ENCODE measurements at places on chromosomes 16 and 17.
A peak's percentile ranks its signal among the peaks of the same experiment; 100 is the strongest.

DNA sequence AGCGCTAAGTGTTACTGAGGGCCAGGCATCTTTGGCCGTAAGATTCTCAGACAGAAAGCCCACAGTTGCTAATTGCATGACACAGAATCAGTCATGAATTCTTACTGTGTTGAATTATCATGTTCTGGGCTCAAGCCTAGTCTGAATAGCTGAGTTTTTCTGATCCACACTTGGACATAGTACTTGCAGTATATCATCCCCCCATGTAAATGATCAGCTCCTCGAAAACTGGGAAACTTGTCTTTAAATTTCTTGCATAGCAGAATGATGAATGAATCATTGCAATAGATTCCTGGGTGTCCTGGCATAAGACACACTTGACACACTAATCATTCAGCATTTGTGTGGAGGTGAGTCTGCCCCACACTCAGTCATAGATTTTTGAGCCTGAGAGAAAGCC, 2.2 kb downstream of the MLYCD start:
- DNase-seq = no peak

GRCh38 chr17:48477221-48477620, 47.2 kb upstream of the SKAP1 start:
- DNase-seq = no peak

DNA sequence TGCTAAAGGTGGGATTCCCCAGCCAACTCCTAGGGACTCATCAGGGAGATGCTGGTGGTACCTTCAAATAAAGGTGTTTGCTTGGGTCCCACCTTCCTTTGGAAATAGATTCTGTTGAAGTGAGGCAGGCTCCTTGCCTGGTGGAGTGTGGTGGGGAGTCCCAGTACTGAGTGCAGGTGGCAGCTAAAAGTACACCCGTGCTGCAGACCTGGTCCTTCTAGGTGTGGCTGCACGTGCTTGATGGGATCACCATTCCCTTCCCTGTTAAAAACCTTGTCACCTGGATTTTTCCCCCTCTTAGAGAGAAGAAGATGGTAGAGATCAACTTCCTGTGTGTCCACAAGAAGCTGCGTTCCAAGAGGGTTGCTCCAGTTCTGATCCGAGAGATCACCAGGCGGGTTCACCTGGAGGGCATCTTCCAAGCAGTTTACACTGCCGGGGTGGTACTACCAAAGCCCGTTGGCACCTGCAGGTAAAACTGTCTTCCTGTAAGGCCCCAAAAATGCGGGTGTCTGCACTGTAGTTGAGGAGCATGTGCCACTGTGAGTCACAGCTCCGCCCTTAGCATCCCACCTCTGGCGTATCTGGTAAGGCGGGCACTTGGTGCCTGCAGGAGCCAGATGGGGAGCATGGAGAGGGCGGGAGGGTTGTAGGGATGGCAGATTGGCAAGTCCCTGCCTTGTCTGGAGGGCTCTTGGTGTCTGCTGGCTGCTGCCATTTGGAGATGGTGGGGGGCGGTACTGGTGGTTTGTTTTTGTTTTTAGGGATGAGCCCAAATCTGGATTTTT, 34.0 kb downstream of the PLCD3 start:
- DNase-seq = no peak

- no peak for DNase-seq
Measured at GRCh38 chr17:68909066-68909465, 46.1 kb downstream of the ABCA8 start.

DNA sequence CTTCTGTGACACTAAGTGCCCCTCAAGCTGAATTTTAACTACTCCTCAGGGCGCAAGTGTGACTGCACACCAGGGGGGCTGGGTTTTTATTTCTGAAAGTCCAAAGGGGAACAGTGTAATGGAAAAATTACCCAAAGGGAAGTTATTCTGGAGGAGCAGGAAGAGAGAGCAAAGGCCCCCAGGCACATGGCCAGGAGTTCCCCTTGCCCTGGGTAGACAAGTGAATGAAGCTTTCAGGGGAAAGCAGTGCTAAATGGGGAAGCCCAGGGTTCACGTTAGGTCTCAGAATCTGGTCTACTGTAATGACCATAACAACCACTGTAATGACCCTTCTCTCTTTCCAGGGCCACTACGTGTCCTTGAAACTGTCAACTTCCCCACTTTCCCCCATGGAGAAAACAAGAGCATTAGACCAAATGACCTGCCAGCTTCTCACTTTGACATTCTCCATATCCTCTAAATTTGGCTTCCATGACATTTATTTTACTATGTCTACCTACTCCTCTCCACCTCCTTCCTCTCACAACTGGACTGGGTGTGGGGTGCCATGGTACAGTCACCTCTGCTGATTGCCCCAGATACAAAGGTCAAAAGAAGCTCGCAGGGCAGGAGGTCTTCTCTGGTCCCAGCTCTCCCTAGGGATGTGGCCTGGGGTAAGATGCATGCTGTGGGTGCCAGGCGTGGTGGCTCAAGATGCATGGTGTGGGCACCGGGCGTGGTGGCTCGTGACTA, 34.1 kb upstream of the MMP2 start:
- DNase-seq = peak; percentile 13

DNA sequence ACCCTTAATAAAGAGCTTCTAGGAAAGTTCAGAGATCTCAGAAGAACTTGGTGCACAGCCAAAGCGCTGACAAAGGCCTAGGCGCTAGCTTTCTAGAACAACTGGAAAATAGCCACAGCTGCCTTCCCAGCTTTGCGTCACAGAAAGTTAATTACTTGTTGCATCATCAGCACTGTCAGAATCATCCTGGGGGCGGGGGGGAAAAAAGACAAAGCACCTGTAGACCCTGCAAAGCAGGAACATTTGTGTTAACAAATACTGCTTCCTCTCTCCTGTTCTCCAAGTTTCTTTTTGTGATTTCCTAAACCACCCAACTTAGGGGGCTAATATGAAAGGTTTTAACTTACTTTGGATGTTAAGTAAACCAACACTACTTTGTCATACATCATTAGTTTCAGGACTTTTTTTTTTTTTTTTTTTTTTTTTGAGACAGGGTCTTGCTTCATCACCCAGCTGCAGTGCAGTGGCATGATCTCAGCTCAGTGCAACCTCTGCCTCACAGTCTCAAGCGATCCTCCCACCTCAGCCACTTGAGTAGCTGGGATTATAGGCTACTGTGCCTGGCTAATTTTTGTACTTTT, 4.8 kb upstream of the AARSD1 start:
- DNase-seq = no peak

GRCh38 chr17:69179227-69179952, 37.7 kb upstream of the ABCA6 start:
- DNase-seq = no peak

DNA sequence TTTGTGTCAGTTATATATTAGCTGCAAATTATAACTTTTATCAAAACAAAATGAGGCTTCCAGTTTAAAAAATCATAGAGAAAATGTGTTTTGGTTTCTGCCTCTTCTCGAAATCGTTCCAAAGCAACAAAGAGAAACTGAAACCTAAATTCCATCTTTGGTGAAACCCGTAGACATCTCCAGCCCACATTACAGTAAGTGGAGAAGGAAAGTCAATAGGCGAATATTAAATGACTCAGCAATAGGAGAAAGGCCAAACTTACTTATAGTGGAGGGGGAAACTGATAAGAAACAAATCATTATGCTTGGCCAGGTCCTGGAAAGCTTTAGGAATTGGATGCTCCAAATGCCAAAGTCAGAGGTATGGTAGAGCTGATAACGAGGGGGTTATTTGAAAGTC, 103.0 kb upstream of the SHISA6 start:
- DNase-seq = no peak

GRCh38 chr17:73820686-73821448, 176.6 kb upstream of the SDK2 start:
- no peak for DNase-seq

Measured in CD4-positive, alpha-beta T cell treated with Interleukin-12 subunit alpha and Interleukin-12 subunit beta, for 1 hour (primary cell).